ENCODE measurements at places on chromosomes 5 and 9.

DNA sequence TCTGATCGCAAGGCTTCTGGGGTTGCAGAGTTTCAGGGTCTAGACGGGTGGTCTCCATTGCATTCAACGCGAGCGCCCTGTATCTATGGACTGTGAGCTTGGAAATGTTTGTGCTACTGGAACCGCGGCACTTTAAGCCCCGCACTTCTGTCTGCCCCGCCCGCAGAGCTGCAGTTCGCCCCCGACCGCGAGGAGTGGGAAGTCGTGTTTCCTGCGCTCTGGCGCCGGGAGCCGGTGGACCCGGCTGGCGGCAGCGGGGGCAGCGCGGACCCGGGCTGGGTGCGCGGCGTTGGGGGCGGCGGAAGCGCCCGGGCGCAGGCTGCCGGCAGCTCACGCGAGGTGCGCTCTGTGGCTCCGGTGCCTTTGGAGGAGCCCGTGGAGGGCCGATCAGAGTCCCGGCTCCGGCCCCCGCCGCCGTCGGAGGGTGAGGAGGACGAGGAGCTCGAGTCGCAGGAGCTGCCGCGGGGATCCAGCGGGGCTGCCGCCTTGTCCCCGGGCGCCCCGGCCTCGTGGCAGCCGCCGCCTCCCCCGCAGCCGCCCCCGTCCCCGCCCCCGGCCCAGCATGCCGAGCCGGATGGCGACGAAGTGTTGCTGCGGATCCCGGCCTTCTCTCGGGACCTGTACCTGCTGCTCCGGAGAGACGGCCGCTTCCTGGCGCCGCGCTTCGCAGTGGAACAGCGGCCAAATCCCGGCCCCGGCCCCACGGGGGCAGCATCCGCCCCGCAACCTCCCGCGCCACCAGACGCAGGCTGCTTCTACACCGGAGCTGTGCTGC is 1.0 kb downstream of the ADAMTS19 start:
- no peak for DNase-seq

GRCh38 chr5:113075019-113075418 is 98.4 kb downstream of the DCP2 start:
- no peak for DNase-seq

GRCh38 chr9:137694962-137695875 is 76.4 kb downstream of the EHMT1 start:
- no peak for DNase-seq

- DNase-seq, result no peak
Observed at GRCh38 chr5:156149213-156149612, 177.8 kb upstream of the SGCD start.

DNA sequence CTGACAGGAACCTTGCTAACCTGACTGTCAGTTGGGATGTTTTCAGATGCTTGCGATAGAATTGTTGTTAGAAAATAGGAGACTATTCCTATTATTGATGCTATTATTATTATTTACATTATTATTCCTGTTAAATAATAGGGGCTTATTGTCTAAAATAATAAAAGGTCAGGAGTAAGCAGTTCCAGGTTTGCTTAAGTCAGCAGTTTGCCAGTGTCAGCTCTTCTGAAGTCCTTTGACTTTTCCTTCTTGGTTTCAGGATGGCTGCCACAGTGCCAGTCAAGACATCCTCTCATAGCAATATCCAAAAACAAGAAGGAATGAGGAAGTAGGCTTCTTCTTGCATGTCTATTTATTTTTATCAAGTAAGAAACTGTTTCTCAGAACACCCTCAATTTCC is 141.7 kb upstream of the MARCHF11 start:
- DNase-seq, result no peak

DNA sequence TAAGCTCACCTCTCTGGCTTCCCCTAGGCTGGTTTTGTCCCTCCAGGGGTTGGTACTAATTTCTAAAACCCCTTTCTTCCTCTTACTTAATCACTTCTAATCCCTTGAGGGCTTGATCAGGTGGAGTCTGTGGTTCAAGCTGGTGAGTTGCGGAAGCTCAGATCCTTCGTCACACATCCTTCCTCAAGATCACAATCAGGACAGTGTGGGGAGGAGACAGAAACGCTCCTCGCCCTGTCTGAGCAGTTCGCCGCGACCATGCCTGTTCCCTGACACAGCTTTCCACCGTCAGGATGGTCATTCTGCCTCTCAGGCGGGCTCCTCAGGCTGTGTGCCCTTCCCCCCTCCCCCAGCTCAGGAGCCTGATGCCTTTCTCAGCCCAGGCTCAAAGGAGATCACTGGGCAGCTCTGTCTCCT is 24.3 kb downstream of the CPLX2 start:
- DNase-seq, result no peak

- no peak for DNase-seq
Observed at GRCh38 chr5:177595026-177595585, 3.1 kb downstream of the TMED9 start.

Measured in activated CD4-positive, CD25-positive, alpha-beta regulatory T cell (primary cell).